Uterus (tissue), 4 donors: ENCODE measurements at places on chromosomes 2 and 18.

DNA sequence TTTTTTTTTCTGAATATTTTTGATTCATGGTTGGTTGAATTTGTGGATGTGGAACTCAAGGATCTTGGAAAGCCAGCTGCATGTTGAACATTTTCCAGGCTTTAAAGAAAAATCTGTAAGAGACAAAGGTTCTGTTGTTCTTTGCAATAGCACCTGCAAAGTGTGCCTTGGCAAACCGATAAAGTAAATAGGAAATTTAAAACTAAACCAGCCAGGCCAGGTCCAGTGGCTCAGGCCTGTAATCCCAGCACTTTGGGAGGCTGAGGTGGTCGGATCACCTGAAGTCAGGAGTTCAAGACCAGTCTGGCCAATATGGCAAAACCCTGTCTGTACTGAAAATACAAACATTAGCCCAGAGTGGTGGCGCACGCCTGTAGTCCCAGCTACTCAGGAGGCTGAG is 74.4 kb downstream of the RIF1 start:
- DNase-seq = no peak

DNA sequence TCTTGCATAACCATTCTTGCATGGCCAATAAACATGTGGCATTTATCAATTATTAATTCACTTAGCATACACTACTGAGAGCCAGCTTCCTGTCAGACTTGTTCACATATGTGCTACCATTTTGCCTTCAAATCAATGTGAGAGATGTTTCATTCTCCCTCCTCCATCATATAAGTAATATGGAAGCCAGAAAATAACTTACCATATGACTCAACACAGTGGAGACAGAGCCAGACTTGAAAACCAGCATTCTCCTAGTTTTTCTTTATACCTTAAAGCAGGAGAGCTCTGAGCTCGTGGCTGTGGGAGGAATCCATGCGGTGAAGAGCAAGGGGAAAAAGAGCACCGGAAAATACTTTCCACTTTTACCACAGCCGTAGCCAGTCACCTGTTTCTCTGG is 215.0 kb upstream of the LRATD1 start:
- no peak for DNase-seq

DNA sequence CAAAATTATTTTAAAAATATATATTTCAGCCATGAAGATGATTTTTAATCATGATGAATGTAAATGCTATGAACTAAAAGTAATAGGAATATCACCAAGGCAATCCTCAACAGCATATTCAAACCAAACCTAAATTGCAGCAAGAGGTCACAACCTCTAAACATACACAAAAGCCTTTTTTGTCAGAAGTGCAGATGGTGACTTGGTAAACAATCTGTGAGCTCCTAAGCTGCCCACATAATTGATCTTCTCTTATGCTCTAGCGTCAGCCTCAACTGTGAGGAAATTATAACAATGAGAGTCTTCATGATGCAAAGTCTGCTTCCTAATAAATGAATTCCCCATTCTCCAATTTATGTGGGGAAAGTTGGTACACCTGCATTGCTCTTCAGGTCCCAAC is 113.2 kb downstream of the TSN start:
- no peak for DNase-seq

DNA sequence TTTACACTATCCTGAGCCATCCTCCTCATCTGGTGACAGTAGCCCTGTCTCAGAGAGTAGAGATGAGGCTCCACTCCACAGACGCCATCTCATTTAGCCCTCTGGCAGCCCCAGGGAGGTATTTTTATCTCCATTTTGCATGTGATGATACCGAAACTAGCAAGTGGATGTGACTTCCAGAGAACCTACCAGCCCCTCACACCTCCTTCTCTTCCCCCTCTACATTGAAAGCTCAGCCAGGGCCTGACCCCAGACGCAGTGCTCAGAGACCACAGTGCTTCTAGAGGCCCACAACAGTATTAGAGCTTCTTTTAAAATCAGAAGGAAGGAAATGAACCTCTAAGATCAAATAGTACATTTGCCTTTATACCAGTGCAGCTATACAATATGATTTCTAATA is 8.3 kb downstream of the GYPC start:
- no peak for DNase-seq

- no peak for DNase-seq
Observed at GRCh38 chr2:11239666-11240462, 84.6 kb downstream of the SLC66A3 start.

- no peak for DNase-seq
Observed at GRCh38 chr2:161414042-161415033, 1.8 kb upstream of the TBR1 start.
